Left renal pelvis (tissue), 4 donors: ENCODE measurements at places on chromosomes 13 and 19. TPM values are rescaled to one million over a fixed set of nuclear protein-coding genes. Genes with fewer than 3 reads are reported as not detected.

Gene ZNF723
- 0.11 TPM for polyA plus RNA-seq

Gene ATP7B
- 20.5 TPM for polyA plus RNA-seq

Gene PPP1R15A
- 30.6 TPM for polyA plus RNA-seq

Gene C13orf42
- polyA plus RNA-seq: 0.29 TPM

Gene NLRP4
- polyA plus RNA-seq: not detected

Gene TSSK6
- 1.1 TPM for polyA plus RNA-seq

Gene CEACAM21
- 0.87 TPM for polyA plus RNA-seq

Gene LYL1
- polyA plus RNA-seq: 3.5 TPM

Gene ERICH6B
- polyA plus RNA-seq: 2.0 TPM

Gene ZNF880
- polyA plus RNA-seq: 25.9 TPM

Gene LCP1
- 10.9 TPM for polyA plus RNA-seq

Gene RNF225
- not detected for polyA plus RNA-seq

Gene OR7C1
- polyA plus RNA-seq: 0.59 TPM

DNA sequence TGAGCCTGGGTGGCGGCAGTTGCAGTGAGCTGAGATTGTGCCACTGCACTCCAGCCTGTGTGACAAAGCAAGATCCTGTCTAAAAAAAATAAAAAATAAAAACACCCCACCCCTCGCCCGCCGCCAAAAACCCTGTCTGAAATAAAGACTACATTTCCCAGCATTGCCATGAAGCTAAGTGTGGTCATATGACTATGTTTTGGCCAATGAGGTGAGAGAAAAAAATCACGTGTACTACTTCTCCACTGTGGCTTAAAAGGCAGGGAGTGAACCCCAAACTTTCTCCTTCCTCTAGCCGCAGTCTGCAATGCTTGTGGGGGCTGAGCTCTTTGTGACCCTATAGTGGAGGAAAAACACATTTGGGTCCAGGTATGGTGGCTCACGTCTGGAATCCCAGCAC, 54.9 kb downstream of the COLGALT1 start:
- DNase-seq: no peak

DNA sequence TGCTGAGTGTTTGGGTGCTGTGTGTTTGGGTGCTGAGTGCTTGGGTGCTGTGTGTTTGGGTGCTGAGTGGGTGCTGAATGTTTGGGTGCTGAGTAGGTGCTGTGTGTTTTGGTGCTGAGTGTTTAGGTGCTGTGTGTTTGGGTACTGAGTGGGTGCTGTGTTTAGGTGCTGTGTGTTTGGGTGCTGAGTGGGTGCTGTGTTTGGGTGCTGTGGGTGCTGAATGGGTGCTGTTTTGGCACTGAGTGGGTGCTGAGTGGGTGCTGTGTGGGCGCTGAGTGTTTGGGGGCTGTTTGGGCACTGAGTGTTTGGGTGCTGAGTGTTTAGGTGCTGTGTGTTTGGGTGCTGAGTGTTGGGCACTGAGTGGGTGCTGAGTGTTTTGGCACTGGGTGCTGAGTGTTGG, 48.5 kb upstream of the F7 start:
- no peak for DNase-seq

GRCh38 chr19:46489445-46490272, 6.0 kb downstream of the PNMA8B start:
- DNase-seq: no peak

DNA sequence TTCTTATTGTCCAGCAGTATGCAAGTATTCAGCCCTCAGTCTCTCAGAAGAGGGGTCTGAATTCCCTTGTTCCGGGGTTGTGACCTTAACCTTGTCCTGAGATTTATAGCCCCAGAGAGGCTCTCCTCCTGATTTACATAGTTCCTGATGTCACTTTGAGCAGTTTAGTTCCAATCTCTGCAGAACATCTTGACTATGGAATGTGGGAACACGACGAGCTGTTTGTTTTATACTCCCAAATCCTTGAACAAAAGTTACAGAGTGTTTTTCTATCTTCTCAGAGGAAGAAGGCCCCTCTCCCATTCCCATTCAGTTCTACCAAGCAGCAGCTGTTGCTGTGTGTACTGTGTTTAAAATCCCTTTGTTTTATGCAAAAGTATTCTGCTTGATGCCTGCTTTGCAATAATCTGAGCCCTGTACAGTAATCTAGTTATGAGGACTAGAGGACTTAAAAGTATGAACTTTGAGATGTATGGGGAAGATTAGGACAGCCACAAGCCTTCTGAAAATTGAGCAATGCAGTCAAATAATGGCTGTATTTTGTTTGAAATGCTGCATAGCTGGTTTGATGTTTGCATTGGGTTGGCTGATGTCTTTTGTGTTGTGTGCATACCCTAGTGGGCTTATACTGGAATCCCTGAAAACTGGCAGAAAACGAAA, 74.7 kb downstream of the KL start:
- DNase-seq: no peak

DNA sequence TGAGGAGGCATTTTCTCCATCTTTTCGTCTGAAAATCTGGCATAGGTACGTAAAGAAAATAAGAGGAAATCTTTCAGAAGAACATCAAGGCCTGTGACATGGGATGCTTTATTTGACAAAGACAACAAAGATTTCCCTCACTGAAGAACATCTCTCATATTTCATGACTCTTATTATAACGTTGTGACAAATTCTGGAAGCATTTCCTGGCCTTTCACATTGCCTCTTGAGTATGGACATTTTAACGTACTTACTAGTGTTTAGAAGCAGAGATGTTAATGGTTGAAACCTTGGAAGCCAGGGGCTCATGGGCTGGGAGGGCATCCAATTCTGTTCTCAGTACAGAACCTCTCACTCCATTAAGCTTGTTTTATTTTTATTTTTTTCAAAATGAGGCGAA, 210.8 kb downstream of the DCT start:
- DNase-seq: no peak

GRCh38 chr13:40984668-40985366, 34.3 kb downstream of the ELF1 start:
- DNase-seq: no peak

DNA sequence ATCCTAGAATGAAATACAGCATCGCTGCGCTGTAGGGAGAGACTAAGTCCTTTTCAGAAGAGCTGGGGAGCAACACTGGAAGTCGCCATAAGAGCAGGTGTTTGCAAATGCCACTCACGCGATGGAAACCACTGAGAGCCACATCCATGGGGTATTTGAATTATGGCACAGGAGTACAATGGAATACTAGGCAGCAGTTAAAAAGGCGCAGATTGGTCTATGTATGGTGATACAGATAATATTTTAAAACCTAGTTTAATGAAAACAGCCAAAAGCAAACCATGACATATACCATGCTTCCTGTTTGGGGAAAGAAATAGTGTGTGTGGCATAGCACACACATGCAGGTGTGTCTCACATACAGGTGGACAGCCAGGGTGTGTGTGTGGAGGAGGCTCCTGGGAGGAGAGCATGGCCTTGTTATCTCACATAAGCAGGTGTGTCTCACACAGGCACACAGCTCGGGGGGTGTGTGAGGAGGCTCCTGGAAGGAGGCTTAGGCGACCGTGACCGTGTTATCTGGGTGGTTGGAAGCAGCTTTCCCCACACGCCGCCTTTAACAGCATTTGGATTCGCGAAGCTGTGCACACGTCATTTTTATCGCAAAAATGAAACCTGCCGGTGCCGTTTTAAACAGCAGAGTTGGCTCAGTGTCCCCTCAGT, 33.6 kb downstream of the ADPRHL1 start:
- DNase-seq: no peak

DNA sequence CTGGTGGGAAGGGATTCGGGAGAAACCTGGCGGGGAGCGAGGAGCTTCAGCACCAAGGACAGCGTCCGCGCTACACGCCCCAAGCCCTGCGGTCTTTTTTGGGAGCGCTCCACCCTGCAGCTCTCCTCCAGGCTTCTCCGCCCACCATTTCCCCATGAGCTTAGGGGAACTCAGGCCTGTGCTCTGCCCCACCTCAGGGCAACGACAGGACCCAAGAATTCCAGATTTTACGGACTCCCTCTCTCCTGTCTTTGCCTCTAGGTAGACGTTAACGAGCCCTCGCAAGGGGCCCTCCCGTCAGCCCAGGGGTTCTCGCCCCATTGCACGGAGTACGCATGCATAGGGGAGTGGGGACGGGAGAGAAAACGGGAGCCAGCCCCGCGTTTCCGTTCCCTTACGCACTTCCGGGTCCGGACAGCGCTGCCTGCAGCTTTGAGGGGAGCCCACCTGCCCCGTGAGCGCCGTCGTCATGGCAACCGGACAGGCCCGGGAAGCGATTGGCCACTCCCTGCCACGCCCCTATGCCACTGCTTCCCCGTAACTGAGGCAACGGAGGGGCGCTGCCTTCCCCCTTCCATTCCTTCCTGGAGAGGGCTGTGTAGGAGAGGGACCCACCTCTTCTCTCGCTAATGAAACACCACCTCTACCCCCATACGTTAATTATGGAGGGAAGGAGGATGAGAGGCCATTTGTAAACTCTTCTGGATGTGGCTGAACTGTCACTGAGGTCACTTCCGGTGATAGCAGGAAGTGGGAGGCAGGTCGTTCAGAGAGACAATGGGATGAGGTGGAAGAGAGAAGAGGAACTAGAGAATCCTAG, 20.8 kb downstream of the NOVA2 start:
- DNase-seq: no peak

GRCh38 chr13:113731192-113732175, 27.5 kb upstream of the TMEM255B start:
- DNase-seq: no peak

GRCh38 chr19:34345947-34346351, 19.0 kb upstream of the GPI start:
- no peak for DNase-seq

- no peak for DNase-seq
Observed at GRCh38 chr19:43779147-43779819, 1.5 kb downstream of the KCNN4 start.

DNA sequence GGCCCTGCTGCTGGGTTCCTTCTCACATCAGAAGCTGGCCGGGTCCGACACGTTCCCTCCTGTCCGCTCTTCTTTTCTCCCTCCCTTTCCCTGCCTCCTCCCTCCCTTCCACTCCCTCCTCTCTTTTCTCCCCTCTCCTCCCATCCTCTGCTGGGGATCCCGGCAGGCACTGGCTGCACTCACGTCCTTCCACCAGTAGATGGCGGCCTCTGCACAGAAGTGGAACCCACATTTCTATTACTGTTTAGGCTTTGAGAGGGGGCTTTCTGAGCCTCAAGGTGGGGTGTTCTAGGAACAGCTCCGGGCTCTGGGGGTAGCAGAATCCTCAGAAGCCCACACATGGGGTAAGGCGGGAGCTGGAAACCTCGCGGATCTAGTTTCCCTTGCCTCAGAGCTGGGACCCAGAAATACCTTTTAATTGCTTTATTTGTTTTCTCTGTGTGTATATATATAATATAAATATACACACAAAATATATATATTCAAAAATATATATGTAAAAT, 294.2 kb downstream of the ZNF536 start:
- no peak for DNase-seq

DNA sequence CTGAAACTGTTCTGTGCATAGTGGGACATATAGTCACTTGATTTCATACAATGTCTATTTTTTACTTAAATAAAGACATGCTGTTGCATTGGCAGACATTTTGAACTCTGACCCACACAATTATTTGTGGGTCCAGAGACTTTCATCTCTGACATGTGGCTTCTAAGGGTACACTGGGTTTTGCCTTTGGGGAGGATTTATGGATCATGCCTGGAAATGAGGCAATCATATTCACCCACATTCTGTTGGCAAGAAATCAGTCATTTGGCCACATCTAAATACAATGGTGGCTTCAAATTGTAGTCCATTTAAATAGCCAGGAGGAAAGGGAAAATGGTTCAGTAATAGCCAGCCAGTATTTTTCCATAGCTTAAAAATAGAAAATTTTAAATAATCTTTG, 238.3 kb upstream of the KLF12 start:
- no peak for DNase-seq

DNA sequence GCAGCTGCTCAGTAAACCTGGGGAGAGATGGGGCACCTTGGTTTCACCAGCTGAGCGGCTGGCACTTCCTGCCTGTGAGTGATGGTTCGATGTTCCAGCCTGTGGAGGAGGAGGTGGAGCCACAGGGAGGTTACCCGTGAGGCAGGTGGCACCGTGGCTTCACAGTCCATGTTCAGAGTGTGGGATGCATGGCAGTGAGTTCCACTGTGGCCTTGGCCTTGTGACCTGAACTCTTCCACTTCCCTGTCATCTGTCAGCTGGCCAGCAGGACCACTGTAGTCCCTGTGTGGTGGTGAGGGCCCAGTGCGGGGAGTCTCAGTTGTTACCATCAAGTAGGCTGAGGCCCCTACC, 16.9 kb downstream of the SMARCA4 start:
- DNase-seq: no peak

DNA sequence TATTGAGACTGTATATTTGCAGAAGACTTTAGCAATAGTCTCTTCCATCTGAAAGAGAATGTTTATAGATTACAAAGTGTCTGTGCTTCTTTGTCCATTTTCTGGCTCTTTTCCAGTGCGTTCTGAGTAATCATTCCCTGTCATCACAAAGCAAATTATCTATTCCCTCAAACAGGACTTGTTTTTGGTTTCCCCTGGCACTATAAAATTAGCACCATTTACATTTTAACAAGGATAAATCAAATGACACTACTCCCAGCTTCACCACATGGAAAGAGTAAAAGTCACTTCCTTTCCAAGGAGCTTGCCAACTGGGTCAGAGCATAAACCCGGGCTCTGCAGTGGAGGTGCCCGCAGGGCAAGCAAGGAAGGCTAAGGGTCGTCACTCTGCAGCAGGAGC, 88.1 kb downstream of the SHISA2 start:
- no peak for DNase-seq

GRCh38 chr19:56566904-56567273, 379 bp upstream of the ZNF470 start:
- no peak for DNase-seq

DNA sequence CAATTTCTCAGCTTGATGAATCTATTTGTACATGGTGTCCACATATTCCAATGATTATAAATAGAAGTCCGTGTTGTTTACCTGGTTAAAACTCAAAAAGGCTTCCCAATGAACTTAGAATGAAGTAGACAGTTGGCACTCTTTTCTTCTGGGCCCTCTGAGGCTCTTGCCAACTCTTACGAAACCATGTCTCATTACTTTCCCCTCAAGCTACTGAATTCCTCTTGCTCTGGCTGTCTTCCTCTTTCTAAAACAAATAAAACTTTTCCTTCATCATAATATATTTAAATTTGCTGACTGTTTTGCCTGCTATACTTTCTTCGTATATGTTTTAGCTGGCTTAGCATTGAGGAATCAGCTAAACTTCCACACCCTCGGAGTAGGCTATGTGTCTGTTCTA, 139.7 kb downstream of the SLITRK6 start:
- no peak for DNase-seq

DNA sequence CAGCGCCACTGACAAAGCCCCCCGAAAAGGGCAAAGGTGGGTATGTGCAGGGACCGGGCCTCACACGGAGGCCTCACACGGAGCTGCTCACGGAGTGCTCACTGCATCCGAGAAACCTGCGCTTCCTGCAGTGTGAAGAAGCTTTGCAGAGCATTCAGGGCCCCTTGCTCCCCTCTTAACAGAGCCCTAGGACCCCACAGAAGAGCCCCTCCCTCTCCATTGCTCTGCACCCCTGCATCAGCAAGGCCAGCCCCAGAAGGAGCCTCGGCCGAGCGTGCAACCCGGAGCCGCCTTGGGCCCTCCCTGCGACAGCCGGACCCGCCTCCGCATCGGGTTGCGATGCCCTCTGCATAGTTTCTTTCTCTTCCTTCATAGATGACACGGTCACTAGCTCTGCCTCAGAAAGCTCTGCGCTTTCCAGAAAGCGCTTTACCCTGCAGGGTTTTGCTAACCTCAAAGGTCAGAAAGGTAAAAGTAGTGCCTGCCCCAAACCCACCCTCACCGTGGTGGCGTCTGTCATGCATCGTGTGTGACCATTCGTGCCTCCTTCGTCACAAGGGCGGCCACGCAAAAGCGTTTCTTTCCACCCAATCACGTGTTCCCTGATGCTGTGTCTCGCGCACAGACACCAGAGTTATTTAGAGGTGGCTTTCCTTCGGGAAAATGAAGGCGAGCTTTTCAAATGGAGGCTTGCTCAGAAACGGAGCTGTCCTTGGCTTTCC, 15.7 kb upstream of the F7 start:
- DNase-seq: no peak
